ENCODE measurements at places on chromosomes 6 and 20.

DNA sequence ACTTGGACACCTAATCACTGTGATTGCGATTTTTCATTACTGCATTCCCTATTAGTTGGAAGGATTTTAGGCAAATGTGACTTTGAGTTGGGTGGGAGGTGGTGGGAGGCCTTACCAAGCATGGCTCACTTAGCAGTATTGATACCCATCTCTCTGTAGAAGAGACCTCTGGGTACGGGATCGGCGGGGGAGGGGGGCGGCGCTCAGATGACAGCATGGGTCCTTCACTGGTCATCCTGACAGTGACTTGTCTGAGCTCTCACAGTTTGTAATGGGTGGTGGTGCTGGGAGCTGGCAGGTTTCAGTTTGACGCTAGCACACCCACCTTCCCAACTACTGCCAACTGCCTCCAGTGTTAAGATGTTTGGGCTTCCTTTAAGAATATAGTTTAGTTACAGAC lies 231.4 kb downstream of the ARID1B start:
- no peak for DNase-seq

DNA sequence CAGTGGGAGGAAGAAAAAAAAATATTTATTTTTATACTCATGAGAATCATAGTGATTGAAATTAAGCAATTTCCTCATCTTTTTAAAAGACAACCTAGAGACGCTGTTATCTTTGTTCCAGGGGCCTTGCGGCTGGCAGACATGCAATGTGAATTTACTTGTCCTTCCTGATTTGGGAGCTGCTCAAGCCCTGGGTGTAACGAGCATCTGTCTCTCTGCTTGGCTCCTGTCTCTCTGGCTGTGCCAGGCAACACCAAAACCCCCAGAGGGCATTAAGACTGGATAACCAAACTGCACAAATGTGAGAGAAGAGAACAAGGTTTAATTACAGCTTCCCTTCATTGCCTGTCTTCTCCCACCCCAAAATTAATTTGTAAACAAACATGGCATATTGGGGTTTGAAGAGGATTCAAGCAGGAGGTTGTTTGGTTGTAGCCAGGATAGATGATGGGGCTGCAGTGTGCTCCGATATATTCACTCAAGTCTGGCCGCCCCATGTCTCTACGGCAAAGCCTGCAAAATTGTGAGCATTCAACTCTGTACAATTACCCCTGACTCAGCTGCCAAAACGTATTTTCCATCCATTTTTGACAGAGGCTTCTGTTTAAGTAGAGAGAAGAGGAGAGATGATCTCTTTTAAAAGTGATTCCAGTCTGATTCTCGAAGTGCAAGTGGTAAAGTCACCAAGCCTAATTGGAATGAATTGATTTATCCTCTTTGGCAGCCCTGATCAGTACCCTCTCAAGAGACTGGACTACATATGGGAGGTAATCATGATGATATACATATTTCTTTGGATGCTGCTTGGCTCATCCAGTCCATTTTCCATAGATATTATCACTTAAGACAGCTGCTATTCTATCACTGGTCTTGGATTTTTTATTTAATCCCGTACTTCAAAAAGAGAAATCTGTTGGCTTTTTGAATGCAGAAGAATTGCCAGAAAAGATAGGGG lies 170.2 kb downstream of the SLC24A3 start:
- DNase-seq, result no peak

DNA sequence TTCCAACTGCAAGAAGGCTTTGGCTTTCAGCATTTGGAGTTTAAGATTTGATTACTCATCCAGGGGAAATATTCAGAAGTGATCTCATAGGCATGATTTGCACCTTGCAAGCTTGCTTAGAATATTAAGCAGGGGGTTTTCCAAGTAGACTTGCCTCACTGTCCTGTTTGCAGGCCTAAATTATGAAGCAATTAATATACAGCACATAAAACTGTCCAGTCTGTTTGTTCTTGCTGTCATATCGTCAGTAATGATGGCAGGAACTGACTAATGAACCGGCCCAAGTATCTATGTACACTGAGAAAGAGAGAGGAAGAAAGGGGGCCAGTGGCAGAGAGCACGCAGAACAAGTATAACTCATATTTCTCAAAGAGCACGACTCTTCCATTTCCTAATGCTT lies 212.5 kb upstream of the SUPT3H start:
- no peak for DNase-seq

GRCh38 chr20:4897600-4897999 lies 103.7 kb downstream of the SLC23A2 start:
- no peak for DNase-seq

GRCh38 chr20:56595746-56596475 lies 33.2 kb upstream of the TFAP2C start:
- no peak for DNase-seq

- DNase-seq, result no peak
Measured at GRCh38 chr20:35001596-35002362, 46.1 kb downstream of the MYH7B start.

GRCh38 chr6:38730140-38730862 lies 15.2 kb downstream of the DNAH8 start:
- DNase-seq, result no peak
